ENCODE measurements at places on chromosomes 6 and 20.

GRCh38 chr6:111792241-111792640, 81.0 kb downstream of the FYN start:
- no peak for DNase-seq

- no peak for DNase-seq
Measured at GRCh38 chr6:86423571-86423970, 513.8 kb upstream of the HTR1E start.

DNA sequence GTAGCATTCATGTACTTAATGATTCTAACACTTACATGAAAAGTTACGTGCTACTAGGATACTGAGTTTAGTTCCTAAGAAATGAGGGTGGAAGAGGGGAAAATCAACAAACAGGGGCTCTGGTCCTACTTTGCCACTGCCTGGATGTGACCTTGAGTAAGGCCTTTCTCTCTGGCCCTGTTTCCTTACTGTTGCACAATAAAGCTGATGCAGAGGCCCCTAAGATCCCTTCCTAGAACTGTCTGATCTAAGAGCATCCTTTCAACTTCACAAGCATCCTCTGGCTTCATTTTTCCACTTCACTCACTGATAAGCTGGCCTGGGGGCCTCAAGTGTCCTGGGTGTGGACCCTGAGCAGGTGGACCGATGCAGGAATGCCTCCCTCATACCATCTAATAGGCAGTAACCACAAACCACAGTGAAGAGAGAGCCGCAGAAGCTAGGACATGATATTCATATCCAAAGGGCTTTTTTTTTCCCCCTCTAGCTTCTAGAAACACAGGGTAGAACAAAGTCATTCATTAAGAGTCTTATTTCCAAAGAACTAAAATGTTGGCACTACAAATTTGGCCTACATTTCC, 21.6 kb downstream of the FKBP1A start:
- DNase-seq, result no peak

DNA sequence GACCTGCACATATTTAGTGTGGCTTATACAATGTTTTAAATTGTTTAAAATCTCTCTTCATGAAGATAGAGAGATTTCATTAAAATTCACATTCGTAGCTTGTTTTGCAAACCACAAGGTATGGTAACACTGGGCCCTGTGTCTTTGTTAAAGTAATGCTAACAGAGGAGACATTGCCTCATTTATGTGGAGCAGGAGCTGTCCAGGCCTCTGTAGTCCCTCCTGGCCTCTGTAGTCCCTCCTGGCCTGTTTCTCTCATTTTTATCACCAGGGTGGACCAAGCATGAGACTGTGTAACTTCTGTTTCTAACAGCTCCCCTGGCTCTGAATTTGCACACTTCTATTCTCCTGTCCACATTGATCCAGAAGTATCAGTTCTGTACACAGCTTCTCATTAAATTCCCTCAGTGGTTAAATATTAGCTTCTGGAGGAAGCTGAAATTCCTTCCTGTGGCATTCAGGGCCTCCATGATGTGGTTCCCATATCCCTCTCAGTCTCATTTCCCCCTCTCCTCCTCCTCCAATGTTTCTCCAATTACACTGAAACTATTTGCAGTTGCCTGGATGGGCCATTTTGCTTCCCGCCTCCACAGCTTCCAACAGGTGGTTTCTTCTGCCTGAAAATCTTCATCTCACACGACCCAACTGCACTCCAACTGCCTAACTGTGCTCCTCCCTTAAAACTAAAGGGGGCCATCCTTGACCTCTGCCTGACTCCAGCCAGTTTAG, 340.4 kb downstream of the SYNE1 start:
- DNase-seq, result no peak

GRCh38 chr6:1059596-1059995, 252.3 kb upstream of the FOXQ1 start:
- no peak for DNase-seq

- DNase-seq, result no peak
Measured at GRCh38 chr6:100464903-100465700, at the start of gene SIM1. SIM1 (minus strand) TSS chr6:100464921; CDS start chr6:100463468, 1,453 bp downstream.

GRCh38 chr6:168274037-168274952, 45.3 kb downstream of the DACT2 start:
- no peak for DNase-seq

- DNase-seq, result no peak
Measured at GRCh38 chr20:14879020-14879697, 541.7 kb upstream of the FLRT3 start.

GRCh38 chr6:143673669-143674068, 4.1 kb upstream of the PHACTR2 start:
- DNase-seq, result no peak

- no peak for DNase-seq
Measured at GRCh38 chr6:47822856-47823554, 41.2 kb downstream of the OPN5 start.

DNA sequence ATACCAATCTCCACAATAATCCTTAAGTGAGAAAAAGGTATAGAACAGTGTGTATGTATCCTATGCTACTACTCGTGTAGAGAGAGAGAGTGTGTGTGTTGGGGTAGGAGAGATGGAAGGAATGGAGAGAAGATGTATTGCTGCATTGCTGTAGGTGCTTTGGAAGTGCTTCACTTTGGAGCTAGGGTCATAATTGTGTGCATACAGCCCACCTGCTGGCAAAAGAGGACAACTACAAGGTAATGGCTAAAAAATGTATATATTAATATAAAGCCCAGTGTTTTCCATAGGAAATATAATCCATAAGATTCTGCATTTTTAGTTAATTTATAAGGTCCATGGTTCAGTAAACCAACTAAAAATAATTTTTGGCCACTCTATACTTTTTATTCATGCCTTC, 36.1 kb downstream of the SERAC1 start:
- no peak for DNase-seq

DNA sequence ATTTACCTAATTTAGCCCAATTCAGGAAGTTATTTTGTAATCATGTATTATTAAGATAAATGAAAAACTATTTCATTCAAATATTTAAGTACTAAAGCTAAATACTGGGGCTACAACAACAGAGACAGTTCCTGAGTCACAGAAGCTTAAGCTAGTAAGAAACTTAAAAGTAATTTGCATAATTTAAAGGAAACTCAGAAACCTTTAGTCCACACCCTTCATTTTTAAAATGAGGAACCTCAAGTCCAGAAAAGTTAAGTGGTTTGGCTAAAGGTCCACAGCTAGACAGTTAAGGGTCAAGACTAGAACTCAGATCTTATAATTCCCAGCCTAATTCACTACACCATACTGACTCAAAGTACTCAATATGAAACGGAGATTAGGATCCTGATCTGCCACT, 7.2 kb downstream of the LMBRD1 start:
- no peak for DNase-seq

DNA sequence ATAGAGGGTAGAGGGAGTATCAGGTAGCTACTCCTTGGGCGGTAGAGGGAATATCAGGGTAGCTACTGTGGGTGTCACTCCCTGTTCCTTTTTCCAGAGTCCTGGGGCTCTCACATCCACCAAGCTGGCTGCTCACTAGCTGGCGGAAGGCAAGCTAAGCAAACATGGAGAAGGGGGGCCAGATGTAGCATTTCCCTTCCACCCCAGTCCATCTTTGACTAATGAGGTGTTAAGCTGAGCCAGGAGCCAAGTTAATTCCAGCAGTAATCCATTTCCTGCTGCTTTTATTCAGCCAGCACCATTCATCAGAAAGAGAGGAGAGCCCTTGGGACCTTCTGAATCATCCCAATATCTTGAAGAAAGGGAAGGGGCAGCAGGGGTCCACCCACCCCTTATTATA, 330.0 kb downstream of the ZFAND3 start:
- DNase-seq, result no peak

DNA sequence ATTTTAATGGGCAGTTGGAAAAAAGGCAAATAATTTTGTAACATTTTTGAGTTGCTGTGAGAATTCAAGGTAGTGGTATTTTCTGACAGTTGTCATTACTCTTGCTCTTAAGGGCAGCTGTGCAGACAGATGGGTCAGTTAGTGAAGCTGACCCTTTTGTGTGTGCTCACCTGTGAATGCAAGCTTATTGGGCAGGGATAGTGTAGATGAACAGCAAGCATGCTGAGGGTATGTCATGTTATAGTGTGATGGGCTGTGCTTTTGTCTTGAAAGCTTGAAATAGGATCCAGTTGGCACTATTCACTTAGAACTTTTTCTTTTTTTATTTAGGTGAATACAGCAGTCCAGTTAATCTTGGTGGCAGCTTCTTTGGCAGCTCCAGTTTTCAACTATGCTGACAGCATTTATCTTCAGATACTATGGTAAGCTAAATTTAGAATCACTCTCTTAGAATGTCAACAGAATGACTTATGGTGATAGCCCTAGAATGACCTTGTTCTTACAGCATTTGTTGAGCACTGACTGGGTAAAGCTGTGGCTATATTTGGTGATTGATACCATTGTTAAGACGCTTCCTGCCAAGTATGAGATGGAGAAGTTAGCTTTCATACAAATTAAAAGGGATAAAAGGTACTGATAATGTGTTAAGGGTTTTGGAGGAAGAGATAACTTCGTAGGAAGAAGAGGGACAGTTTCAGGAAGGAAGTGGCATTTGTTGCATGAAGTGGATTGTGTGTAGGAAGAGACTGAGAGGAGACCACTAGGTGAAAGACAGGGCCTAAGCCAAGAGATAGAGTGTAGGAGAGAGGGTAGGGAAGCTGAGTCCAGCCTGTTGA, 19.5 kb downstream of the LRRN4 start:
- no peak for DNase-seq

DNA sequence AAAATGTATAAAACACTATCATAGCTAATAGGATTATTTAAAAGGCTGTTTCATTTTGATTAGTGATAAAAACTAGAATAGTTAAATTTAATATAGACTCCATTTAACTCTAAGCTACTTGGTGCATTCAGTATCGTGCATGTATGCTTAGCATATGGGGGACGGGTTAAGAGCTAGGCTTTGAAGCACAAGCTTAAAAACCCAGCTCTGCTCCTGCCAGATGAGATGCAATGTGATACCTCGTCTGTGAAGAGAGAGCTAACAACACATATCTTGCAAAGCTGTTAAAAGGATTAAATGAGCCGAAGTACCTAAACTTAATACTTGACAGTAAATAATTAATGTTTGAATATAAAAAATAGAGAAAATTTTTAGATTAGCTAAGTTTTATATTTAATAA, 42.2 kb downstream of the DTNBP1 start:
- DNase-seq, result no peak

- DNase-seq, result no peak
Measured at GRCh38 chr6:95169775-95170174, 407.6 kb upstream of the MANEA start.

- no peak for DNase-seq
Measured at GRCh38 chr20:35772563-35773058, 796 bp downstream of the PHF20 start.

- no peak for DNase-seq
Measured at GRCh38 chr20:23636182-23636907, 1.4 kb downstream of the CST3 start.

GRCh38 chr20:667351-668034, 8.1 kb downstream of the SCRT2 start:
- DNase-seq, result peak; percentile 53

- no peak for DNase-seq
Measured at GRCh38 chr20:37522260-37523011, 1.4 kb downstream of the NNAT start.

DNA sequence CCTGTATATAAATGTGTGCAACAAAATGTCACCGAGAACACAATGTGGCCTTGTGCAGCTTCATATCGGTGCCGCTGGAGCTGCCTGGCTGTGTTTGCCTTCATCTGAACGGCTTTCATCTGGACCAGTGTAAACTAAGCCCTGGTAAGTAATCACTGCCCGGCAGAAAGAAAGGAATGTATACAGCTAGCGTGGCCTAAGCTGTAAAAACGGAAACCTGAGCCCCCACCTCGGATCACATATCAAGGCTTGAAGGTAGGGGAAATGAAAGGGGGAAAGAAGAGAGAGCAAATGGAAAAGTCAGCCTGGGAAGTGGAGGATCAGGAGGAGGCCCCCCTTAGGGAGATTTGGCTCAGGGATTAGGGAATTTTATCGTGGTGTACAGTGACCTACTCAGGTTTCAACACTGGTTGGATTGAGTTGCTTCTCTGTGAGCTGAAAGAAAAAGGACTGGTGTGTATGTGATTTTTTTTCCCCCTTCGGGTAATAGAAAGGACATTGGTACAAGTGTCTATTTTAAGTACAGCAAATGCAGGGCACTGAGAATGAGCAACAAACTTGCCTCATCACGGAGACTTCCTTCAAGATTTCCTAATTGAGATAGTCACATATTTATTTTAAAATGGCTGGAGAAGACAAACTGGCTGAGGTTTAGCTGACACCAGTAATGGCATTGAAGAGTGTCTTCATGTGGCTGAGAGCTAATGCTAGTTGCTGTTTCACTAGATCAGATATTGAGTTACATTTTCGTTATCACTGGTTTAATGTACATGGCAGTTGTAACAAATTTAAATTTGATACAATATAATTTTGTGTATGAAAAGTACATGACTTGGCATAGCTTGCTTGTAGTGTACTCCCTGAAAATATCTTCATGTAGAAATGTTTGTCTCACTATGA, 3.5 kb downstream of the SOBP start:
- no peak for DNase-seq

- no peak for DNase-seq
Measured at GRCh38 chr6:13044896-13045295, 283.4 kb downstream of the TBC1D7 start.

DNA sequence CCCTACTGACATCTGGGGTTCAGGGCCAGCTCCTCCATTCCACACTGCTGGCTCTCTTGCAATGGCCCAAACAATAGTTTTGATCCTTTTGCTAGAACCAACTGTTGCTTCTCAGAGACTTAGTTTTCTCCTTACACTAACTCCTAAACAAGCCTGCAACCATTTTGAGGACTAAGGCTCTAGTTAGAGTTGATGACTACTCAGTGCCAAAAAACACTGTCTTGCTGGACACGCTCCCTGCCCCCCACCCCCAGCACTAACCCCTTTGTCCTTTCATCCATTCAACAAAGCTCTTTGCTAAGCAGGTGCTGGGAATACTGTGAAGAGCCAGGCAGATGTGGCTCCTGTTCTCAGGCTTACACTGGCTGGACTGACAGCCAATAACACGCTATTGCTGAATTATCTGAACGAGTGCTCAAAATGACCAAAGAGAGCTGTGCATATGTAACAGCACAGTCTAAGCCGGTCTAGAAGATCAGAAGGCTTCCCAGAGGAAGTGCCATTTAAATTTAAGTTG, 17.6 kb downstream of the GCLC start:
- no peak for DNase-seq

GRCh38 chr6:13814938-13815575, 700 bp upstream of the MCUR1 start:
- no peak for DNase-seq

DNA sequence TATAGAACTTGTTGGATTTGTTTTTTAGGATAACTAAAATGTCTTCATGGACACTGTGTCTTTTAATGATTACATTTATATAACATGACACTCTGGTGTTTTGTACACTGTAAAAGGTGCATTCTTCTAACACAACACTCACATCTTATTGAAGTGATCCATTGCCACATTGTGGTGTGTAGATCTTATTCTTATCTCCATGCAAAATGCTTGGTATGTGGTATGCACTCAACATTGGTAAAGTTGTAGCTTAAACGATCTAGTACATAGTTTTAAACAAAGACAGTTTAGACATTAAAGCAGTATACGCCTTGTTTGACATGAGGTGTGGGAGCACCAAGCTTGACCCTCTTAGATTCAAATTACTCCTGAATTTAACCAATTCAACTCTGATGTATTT, 84.7 kb downstream of the SASH1 start:
- DNase-seq, result no peak

GRCh38 chr6:44309092-44309491, 4.1 kb downstream of the AARS2 start:
- no peak for DNase-seq

All from stimulated activated CD8-positive, alpha-beta memory T cell treated with anti-CD3 and anti-CD28 coated beads, Interleukin-2, amount 100 ng/mL, for 1 hour (primary cell).